Motor neuron (in vitro differentiated cells): ENCODE measurements at places on chromosomes 12 and 14.

GRCh38 chr12:18589316-18589715 is 148.5 kb downstream of the PLCZ1 start:
- ATAC-seq, result no peak

- ATAC-seq, result no peak
These were observed 102.1 kb upstream of the NUDT4 start for GRCh38 chr12:93275589-93275988.

DNA sequence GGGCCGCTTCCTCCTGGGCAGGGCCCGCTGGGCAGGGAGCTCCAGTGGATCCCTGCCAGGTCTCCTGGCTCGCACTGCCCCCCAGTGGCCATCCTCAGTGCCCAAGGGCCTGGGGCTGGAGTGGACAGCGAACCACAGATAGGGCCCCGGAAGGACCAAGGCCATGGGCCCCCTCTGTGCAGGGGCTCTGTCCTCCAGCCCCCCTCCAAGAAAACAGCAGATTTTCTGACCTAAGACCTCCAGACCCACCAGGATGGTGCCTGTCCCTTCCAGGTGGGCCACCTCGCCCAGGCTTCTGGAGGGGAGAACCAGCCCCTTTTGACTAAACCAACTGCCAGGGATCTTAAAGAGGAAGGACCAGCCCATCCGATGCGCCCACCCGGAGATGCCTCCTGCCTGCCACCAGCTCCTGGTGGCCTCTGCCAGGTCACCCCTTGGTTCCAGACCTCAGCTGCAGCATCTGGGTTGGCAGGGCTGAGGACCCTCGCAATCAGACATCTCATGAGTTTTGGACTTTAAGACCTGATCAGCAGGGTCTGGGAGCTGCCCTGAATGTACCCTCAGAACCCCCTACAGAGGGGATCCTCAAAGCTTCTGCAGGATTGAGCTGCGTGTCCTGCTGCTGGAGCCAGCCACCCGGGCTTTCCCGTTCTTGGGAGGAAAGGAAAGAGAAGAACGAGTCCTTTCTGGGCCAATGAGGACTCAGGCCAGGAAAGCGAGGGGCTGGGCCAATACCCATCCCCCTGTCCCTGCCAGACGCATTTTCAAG is 325.8 kb upstream of the DIO3 start:
- ATAC-seq, result peak; percentile 93

DNA sequence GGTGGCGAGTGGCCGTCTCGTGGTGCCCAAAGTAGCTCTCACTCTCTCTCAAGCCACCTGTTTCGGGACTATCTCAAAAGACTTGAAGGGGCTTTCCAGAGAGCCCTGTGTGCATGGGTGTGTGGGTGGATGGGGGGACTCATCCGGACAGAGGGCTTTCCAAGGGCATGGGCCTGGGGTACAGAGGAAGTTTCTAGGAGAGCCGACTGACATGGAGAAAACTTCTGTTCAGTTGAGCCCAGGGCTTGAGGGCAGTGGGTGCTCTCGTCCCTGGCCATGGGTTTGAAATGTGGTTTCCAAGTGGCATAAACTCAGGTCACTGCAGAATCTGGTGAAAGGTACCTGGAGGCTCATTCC is 47.4 kb upstream of the MEG3 start:
- ATAC-seq, result no peak

GRCh38 chr14:49942090-49942489 is 49.2 kb downstream of the ARF6 start:
- ATAC-seq, result no peak
